ENCODE measurements at places on chromosomes 12 and 14.

- DNase-seq = peak; percentile 59
These were observed 1.0 kb downstream of the INSM2 start for GRCh38 chr14:35534873-35535482.

GRCh38 chr12:89695830-89696229 is 12.8 kb downstream of the ATP2B1 start:
- DNase-seq = no peak

DNA sequence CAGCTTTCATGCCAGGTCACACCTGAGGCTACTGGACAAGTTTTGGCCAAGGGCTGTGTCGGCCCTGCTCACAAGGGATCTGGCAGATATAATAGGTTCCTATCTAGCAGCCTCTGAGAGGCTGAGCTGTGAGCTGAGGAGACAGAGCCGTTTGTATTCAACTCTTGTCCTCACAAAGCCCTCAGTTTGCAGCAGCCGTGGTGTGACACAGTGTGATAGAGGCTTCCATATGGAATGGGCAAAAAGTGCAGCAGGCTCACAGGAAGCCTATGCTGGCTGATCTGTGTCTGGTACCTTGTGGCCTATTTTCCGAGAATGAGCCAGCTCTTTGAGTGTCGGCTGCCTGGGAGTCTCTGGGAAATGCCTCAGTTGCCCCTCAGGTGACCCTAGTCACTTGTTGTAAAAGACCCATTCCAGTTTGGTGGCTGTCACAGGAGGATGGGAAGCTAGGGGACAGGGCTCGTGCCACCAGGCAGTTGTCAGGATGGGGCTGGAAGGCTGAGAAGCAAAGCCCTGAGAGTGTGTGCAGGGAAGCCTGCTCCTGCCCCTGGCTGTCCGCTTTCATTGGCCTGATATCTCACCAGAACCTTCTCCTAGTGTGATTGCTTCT is 16.1 kb downstream of the VRTN start:
- DNase-seq = no peak

GRCh38 chr12:14186193-14186502 is 179.3 kb upstream of the ATF7IP start:
- no peak for DNase-seq

DNA sequence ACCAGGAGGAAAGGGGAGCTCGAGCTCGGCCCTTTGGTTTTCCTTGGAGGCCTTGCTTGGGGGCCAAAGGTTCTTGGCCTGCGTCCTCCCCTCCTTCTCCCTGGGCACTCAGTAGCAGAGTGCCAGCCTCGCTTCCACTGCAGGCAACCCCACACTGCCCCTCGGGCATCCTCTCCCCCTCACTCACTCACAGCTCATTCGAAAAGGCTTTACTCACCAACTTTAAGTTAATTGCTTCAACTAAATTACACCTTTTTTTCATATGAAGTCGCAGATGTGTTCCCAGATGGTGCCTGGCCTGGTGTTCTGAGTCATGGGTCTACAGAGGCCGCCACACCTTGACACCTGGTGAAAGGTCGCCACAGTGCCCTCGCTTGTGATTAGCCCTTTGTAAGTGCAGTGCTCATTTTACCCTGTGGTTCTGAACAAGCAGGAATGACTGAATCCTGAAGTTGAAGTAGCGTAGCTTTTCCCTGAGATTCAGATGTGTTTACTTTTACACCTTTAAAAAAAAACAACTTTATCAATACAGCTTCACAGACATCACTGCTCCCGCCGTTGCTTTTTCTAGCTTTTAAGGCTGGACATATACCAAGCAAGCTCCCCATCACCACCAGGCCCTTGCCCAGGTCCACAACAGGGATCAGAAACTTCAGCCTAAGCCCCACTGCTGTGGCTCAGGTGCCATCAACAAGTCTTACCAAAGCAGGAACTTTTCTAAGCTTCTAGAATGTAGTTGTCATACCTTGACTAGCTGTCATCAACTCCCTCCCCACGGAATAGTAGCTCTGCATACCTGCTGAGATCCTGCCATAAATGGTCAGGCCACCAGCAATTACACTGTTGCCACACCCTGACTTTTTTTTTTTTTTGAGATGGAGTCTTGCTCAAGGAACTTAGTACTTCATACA is 20.3 kb upstream of the ADIPOR2 start:
- no peak for DNase-seq

- no peak for DNase-seq
These were observed 357.4 kb downstream of the C12orf50 start for GRCh38 chr12:87671757-87672156.

DNA sequence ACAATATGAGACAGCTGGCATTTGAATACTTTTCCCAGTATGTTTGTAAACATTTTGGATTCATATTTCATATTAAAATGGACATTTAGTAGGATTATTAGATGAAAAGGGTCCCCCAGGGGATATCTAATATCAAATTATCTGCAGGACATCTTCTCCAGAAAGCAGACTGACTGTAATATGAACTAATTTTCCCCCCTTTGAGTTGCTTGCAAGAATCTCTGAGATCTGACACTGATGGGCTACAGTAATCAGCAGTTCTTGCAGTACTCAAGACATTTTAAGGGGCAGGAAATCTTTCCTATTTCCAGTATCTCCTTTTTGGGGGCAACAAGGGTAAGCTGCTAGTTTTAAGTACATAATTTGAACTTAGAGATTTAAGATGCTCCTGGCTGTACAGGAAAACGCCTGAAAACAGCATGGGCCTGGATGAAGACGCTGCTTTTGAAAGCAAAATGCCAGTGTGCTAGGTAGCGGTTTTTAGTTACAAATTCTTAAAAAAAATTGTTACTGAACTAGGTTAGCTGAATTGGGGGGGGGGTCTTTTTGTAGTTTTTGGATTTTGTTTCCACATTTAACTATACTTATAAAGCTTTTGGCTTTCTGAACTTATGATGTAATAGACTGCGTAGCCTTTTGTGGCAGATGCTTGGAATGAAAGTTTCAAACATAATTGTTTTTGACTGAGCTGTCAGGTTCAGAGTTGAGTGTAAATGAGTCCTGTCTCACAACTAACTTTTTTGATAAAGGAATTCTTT is 2.2 kb downstream of the FRMD6 start:
- no peak for DNase-seq

DNA sequence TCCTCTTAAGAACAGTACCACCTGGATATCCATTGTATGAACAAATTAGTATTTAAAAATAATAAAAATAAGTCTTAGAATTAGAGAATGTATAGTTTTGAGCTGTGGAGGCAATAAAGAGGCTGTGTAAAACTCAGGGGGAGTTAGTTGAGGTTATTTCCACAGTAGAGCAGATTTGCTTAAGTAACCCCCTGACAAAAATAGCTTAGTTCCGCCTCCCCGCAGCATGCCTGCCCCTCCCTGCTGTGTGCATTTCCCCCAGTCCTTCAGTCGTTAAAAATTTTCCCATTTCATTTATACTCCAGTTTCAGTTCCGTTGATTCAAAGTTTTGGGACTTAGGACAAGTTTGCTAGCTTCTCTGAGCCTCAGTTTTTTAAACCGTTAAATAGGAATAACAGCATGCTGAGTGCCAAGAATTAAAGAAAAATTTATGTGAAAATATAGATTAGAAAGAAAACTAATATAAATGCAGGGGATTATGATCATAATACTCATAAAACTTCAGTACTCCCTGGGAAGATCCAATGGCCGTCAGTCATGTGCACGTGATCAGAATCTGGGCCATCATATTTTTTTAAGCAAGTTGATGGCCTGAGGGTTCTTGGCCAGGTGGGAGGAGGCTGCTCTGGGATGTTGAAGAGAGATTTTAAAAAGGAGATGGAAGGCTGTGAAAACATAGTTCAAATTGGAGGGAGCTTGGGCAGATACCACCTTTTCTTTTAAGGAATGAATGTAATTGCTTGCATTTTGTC is 14.5 kb upstream of the SLC38A2 start:
- DNase-seq = no peak

DNA sequence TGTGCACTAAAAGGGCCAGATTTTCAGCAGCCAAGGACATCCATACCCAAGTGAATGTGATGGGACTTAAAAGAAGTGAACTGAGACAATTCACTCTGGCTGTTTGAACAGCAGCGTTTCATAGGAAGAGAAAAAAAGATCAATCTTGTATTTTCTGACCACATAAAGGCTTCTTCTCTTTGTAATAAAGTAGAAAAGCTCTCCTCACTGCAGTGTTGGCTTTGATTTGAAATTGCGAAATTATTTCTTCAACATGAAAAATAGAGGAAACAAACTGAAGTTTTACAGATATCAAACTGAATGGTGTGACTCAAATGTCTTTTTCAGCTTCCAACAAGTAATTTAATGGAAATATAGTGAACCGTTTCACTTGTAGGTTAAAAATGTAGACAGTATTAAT is 11.3 kb upstream of the KCNMB4 start:
- no peak for DNase-seq

DNA sequence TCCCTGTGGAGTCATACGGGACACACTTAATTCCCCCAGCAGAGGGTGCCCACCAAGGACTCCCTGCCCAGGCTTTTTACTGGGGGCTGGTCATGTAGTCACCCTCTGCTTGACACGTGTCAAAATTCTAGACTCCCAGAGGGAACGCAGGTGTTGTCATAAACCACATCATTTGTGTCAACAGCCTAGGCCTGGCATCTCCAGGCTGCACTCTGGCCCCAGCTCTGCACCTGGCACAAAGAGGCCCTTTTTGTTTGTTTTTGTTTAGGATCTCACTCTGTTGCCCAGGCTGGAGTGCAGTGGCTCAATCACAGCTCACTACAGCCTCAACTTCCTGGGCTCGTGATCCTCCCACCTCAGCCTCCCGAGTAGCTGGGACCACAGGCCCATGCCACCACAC is 21.1 kb downstream of the BRI3BP start:
- DNase-seq = no peak

DNA sequence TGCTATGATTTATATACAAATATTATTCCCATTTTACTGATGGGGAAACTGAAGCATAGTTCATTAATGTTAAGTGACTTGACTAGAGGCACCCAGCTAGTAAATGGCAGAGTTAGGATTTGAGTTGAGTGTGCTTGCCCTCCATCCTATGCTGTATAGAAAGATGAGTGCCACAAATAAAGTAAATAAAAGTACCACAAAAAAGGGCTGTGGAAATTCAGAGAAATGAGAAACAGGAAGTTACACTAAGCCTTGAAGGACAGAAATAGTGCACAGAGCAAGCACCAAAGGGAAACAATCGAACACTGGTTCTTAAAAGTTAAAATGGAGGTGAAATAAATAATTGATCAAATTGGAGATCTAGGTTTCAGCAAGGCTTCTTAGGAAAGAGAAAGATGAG is 9.2 kb upstream of the ABCD2 start:
- no peak for DNase-seq

DNA sequence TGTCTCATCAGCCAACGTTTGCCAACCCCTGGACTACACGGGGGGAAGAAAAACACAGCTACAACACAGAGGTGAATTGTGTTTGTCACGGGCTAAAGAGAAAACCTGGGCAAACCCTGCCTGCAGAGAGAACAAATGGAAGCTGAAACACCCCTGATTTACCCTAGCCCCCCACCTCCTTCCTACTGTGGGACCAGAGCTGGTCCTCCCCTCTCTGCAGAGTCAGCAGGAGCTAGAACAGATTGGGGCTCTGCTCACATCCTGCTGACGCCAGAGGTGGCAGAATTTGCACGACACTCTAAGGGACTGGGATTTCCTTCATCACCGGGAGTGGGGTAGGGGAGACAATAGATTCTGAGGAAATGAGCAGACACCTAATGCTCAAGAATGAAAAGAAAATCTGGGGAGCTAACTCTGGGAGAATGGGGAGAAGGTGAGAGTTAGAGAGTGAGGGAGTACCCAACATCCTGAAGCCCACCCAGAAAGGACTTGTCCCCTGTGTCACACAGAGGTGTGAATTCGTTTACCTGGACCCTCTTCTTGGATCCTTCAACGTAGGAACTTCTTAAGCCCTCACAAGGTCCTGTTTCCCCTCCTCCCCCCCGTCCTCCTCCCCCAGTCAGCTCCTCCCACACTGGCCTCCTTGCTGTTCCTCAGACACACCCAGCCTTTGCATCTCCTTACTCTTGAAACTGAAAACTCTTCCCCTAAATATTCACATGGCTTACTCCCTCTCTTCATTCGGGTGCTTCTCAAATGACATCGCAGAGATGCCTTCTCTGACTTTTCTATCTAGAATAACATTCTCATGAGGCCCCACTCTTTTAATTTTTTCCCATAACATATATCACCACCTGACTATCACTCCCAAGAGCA is 26.2 kb upstream of the CDKN3 start:
- DNase-seq = no peak

DNA sequence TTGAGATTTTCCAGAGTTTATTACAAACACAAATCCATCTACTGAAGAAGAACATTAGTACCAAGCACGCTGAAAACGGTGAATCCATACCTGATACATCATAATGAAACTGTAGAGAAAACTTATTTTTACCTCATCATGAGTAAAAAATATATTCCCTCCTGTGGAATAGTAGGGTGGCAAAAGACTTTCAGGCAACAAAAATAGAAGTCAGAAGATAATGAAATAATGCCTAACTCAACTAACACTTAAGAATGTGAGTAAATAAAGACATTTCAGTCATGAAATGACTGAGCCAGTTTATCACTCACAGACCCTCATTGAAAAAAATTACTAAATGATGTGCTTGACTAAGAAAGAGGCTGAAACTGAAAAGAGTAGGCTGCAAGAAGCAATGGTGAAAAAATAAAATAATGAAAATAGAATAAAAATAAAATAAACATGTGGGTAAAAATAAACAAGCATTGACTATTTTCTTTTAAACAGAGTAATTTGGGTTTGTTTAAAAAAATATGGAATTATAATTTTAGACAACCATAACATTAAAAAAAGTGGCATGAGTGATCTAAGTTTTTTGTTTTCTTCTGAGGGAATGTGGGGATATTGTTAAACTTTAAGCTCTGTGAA is 148.6 kb downstream of the ASCL1 start:
- DNase-seq = no peak

- DNase-seq = no peak
These were observed 766 bp downstream of the RERG start for GRCh38 chr12:15220451-15220850.

DNA sequence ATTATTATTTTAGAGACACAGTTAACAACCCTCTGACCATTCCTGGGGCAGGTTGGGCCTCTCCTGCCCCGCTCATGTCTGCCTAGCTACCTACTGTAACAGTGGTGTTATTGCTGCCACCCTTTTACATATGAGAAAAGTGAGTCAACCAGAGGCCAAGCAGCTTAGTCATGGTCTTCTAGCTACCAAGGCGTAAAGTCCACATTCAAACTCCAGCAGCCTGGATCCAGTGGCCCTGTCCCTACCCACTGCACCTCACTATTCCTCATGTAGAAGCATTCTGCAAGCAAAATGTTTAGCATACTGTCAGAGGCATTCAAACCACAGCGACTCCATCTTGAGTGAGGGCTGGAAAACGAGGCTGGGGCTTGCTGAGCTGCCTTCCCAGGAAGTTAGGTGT is 95.8 kb downstream of the SLC15A4 start:
- DNase-seq = no peak

GRCh38 chr14:90985601-90986242 is 74.7 kb downstream of the RPS6KA5 start:
- DNase-seq = no peak

DNA sequence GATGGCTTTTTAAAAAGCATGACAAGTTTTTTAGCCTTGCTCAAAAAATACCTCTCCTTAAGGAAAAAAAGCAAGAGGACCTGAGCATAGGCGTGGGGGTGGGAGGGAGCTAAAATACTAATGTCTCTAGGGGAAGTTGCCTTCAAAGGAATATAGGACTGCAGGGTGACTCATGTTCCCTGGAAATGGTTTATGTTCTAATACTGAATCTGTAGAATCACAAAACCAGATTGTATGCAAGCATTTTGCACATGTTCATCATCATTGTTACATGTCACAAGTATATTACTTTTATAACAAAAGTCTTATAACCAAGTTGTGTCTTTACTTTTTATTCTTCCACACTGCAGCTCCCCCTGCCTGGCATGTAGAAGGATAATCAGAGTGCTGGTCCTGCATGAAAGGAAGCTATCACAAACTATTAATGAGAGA is 36.6 kb downstream of the GPR135 start:
- no peak for DNase-seq

All from stimulated activated CD4-positive, alpha-beta T cell treated with anti-CD3 and anti-CD28 coated beads, Interleukin-4, amount 100 ng/mL, for 4 hours (primary cell).